ENCODE measurements at places on chromosomes 7 and 10. TPM values are rescaled to one million over a fixed set of nuclear protein-coding genes. Genes with fewer than 3 reads are reported as not detected.
A peak's percentile ranks its signal among the peaks of the same experiment; 100 is the strongest.

The TLX1 gene
- not detected for total RNA-seq

The DGKI gene
- total RNA-seq = 0.27 TPM

The SLC26A3 gene
- 6.9 TPM for total RNA-seq

The BLNK gene
- total RNA-seq = 2.4 TPM

The LRRC61 gene
- 25.1 TPM for total RNA-seq

The GCK gene
- 4.2 TPM for total RNA-seq

The TRIM4 gene
- total RNA-seq = 32.2 TPM

- no peaks in the 10 kb centered on the region for H3K27me3 ChIP-seq
- H3K4me3 ChIP-seq = no peak overlapping the region
- no peaks in the 10 kb centered on the region for H3K4me1 ChIP-seq
Observed at GRCh38 chr7:108794466-108794865, 224.8 kb downstream of the DNAJB9 start.

DNA sequence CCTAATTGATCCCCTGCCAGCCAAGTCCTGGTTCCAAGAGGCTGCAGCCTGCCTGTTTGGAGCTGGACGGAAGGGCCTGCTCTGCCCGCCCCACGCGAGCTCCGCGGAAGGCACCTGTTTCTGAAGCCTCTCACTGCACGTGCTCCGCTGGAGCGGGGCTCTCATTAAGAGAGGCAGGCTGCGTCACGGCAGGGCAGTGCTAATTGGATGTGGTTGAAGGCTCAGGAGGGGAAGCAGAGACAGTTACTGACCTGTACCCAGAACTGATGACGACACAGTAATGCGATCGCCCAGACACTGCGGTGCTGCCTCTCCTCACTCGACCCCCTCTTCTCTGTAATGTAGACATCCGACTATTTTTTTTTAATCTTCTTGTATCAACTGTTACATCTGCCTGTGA, 411.1 kb upstream of the MGMT start:
- peaks cover 8% of the 10 kb centered on the region for H3K27me3 ChIP-seq
- ATAC-seq = no peak
- no peaks in the 10 kb centered on the region for H3K4me1 ChIP-seq
- H3K36me3 ChIP-seq = no peaks in the 10 kb centered on the region
- no peak overlapping the region for H3K27ac ChIP-seq

GRCh38 chr10:121684276-121684675, 86.0 kb upstream of the FGFR2 start:
- H3K27me3 ChIP-seq = no peaks in the 10 kb centered on the region
- H3K4me3 ChIP-seq = no peak overlapping the region
- H3K4me1 ChIP-seq = no peaks in the 10 kb centered on the region
- H3K27ac ChIP-seq = no peak overlapping the region
- no peak for ATAC-seq
- H3K36me3 ChIP-seq = no peaks in the 10 kb centered on the region

DNA sequence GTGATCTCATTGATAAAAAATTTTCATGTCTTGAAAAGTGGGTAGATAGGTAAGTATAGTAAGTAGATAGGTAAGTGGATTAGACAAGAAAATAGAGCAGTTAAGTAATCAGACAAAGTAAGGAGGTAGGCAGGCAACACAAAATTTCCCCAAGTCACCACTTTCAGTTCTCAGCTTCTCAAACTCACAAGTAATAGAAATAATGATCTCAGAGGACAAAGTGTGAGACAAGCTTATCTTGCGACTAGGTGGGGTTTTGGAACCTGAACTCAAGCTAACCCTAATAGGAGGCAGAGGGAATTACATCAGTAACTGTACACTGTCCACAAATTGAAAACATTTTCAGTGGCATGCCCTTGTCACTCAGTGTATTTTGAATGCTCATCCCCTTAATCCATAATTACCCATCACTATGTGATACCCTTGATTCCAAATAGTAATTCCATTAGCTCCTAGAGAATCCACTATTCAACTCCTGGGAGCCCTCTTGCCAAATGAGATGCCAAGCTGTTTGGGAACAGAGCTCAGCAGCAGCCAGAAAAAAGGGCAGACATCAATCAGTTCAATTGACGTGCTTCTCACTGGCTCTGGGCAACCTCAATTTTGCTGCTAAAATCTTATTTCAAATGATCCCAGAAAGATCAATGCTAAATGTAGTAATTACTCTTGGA, 703.2 kb downstream of the XPNPEP1 start:
- ATAC-seq = no peak
- no peak overlapping the region for H3K4me3 ChIP-seq
- H3K27me3 ChIP-seq = no peaks in the 10 kb centered on the region
- no peak overlapping the region for H3K27ac ChIP-seq

DNA sequence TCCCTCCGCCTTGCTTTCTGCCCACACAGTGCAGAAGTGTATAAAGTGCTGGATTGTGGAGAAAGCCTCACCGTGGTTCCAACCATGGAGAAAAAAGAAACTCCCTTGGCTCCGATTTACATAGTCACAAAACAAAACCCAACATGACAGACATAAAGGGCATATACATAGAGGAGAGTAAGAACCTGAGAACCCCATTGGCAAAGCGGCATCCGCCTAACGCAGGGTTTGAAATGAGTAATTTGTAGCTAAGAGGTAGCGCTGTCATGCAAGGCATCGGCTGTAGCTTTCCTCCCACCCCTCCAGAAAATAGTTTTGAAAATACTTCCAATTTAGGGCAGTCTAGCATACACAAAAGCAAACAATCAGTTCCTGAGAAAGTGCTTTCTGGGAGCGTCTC, 126.0 kb upstream of the NRBF2 start:
- no peak for ATAC-seq
- no peaks in the 10 kb centered on the region for H3K27me3 ChIP-seq
- no peaks in the 10 kb centered on the region for H3K36me3 ChIP-seq
- H3K27ac ChIP-seq = no peak overlapping the region
- H3K4me3 ChIP-seq = no peak overlapping the region
- H3K4me1 ChIP-seq = no peaks in the 10 kb centered on the region

GRCh38 chr10:5662708-5663579, 3.5 kb downstream of the ASB13 start:
- no peak for ATAC-seq
- peaks cover 4% of the 10 kb centered on the region for H3K4me1 ChIP-seq
- no peak overlapping the region for H3K27ac ChIP-seq
- no peaks in the 10 kb centered on the region for H3K27me3 ChIP-seq
- no peak overlapping the region for H3K4me3 ChIP-seq

DNA sequence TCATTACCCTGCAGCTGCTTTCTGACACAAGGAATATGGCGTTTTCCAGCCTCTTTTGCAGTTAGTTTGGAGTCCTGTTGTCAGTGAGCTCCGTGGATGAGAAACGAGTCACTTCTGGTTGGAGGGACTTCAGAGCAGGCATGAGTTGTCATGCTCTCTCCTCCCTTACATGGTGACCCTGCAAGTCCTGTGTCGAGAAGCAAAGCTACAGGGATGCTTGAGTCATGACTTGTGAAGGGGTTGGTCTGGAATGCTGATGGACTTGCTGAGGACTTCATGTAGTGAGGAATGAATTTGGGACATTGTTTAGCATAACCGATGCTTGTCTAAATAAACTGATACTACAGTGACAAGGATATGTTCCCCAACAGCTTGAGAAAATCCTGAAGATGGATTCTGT, 108.8 kb downstream of the ADCYAP1R1 start:
- H3K4me3 ChIP-seq = no peak overlapping the region
- H3K27me3 ChIP-seq = peaks cover 5% of the 10 kb centered on the region
- ATAC-seq = no peak
- H3K36me3 ChIP-seq = no peaks in the 10 kb centered on the region
- H3K4me1 ChIP-seq = no peaks in the 10 kb centered on the region

GRCh38 chr10:52256832-52257691, 57.0 kb upstream of the DKK1 start:
- no peaks in the 10 kb centered on the region for H3K4me1 ChIP-seq
- no peaks in the 10 kb centered on the region for H3K27me3 ChIP-seq
- H3K36me3 ChIP-seq = no peaks in the 10 kb centered on the region
- H3K27ac ChIP-seq = no peak overlapping the region
- no peak overlapping the region for H3K4me3 ChIP-seq
- no peak for ATAC-seq

DNA sequence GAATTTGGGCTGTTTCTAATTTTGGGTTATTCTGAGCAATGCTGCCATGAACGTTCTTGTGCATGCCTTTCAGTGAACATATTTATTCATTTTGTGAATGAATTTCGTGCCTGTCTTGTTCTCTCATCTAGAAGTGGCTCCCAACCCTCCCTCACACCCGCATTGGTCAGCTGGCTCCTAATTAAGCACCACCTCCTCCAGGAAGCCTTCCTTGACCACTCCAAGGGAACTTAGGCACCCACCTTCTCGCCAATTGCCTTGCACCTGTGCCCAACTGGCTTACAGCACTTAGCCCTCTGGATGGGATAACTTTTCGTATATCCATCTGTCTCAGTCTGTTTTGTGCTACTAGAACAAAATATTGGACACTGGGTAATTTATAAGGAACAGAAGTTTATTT, 107.1 kb downstream of the MYL10 start:
- no peak for ATAC-seq
- H3K36me3 ChIP-seq = no peaks in the 10 kb centered on the region
- no peak overlapping the region for H3K27ac ChIP-seq
- H3K27me3 ChIP-seq = peaks cover 9% of the 10 kb centered on the region
- no peaks in the 10 kb centered on the region for H3K4me1 ChIP-seq
- no peak overlapping the region for H3K4me3 ChIP-seq

GRCh38 chr7:107746006-107746405, 2.1 kb downstream of the CBLL1 start:
- peaks cover 2% of the 10 kb centered on the region for H3K4me1 ChIP-seq
- peak overlapping the region; percentile 79 for H3K4me3 ChIP-seq
- H3K27me3 ChIP-seq = no peaks in the 10 kb centered on the region
- H3K36me3 ChIP-seq = peaks cover 23% of the 10 kb centered on the region
- no peak for ATAC-seq
- H3K27ac ChIP-seq = peak overlapping the region; percentile 94

DNA sequence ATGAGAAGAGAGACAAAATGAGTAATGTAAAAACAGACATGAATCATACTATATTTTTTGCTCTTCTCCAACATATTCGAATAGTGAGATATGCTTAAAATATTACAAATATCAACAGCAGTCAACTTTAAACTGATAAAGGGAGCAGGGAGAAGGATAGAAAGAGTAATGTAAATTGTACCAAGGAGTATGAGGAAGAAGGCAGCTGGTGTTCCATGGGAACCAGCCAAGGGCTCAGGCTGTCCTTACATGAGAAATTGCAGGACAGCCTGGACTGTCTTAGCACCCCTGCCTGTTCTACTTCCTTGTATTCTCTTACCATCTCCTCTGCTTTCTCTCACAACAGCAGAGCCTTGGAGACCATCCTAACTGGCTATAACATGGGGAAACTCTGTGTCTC, 128.7 kb downstream of the TSPAN12 start:
- H3K27ac ChIP-seq = no peak overlapping the region
- H3K36me3 ChIP-seq = no peaks in the 10 kb centered on the region
- no peak overlapping the region for H3K4me3 ChIP-seq
- no peaks in the 10 kb centered on the region for H3K27me3 ChIP-seq
- no peaks in the 10 kb centered on the region for H3K4me1 ChIP-seq
- no peak for ATAC-seq

DNA sequence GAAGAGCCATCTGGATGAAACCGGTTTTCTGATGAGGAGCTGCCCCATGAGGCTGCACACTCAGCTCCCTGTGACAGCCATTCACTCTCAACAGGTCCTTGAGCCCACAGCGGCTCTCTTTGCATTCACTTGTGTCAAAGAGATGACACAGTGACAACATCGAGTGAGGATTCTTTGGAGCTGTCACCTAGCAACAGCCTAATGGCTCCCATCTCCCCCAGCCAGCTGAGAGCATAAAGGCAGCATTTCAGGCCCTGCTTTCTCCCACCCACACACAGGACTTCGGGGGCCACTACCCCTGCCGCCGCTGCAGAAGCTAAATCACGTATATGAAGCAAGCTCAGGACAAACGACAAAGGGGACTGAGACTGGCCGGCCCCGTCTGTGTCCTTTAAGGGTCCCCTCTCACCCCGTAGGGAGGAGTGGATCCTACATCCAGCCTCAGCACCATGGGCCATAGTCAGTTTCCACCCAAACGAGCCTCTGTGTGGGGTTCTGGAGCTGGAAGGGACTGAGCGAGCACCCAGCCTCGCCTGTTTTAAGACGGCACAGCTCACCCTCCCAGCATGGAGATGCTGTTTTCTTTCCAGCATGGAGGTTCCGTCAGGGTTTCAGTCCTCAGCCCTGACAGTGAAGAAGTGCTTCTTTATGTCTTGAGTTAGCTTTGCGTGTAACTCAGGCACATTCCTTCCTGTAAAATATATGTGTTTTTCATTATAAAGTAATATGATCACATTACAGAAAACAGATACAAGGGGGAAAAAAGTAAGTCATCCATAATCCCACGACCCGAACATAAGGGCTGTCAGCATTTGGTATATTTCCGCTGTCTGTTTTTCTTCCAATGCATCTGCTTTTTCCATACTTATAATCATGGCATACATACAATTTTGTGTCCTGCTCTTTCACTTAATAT, 4.9 kb downstream of the CPA4 start:
- H3K27ac ChIP-seq = no peak overlapping the region
- no peak overlapping the region for H3K4me3 ChIP-seq
- ATAC-seq = no peak

GRCh38 chr7:87735360-87735759, 107.2 kb downstream of the RUNDC3B start:
- no peaks in the 10 kb centered on the region for H3K27me3 ChIP-seq
- no peaks in the 10 kb centered on the region for H3K4me1 ChIP-seq
- H3K27ac ChIP-seq = no peak overlapping the region

- ATAC-seq = no peak
- no peaks in the 10 kb centered on the region for H3K27me3 ChIP-seq
- no peaks in the 10 kb centered on the region for H3K4me1 ChIP-seq
- peaks cover 56% of the 10 kb centered on the region for H3K36me3 ChIP-seq
- no peak overlapping the region for H3K27ac ChIP-seq
- no peak overlapping the region for H3K4me3 ChIP-seq
Observed at GRCh38 chr7:92464515-92464914, 13.2 kb downstream of the ERVW-1 start.

DNA sequence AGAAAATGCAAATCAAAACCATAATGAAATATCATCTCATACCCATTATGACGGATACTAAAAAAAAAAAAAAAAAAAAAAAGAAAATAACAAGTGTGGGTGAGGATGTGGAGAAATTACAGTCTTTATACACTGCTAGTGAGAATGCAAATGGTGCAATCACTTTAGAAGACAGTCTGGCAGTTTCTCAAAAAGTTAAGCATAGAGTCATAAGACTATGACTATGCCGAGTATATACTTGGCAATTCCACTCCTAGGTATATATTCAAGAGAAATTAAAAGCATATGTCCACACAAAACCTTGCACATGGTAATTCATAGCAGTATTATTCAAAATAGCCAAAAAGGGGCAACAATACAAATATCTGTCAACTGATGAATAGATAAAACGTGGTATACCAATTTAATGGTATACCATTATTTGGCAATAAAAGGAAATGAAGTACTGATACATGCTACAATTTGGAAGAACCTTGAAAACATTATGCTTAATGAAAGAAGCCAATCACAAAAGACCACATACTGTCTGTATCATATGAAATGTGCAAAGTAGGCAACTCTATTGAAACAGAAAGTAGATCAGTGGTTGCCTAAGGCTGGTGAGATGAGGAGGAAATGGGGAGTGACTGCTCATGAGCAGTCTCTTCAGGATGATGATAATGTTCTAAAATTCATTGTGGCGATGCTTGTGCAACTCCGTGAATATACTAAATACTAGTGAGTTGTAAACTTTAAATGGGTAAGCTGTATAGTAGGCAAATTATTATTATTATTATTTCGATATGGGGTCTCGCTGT, 90.1 kb upstream of the NANOS1 start:
- H3K4me3 ChIP-seq = no peak overlapping the region
- H3K4me1 ChIP-seq = no peaks in the 10 kb centered on the region

Data from gastroesophageal sphincter (tissue), 4 donors.